ENCODE measurements at places on chromosomes 12 and 14. TPM values are rescaled to one million over a fixed set of nuclear protein-coding genes. Genes with fewer than 3 reads are reported as not detected.

Gene FAM161B
- polyA plus RNA-seq: 15.8 TPM

DNA sequence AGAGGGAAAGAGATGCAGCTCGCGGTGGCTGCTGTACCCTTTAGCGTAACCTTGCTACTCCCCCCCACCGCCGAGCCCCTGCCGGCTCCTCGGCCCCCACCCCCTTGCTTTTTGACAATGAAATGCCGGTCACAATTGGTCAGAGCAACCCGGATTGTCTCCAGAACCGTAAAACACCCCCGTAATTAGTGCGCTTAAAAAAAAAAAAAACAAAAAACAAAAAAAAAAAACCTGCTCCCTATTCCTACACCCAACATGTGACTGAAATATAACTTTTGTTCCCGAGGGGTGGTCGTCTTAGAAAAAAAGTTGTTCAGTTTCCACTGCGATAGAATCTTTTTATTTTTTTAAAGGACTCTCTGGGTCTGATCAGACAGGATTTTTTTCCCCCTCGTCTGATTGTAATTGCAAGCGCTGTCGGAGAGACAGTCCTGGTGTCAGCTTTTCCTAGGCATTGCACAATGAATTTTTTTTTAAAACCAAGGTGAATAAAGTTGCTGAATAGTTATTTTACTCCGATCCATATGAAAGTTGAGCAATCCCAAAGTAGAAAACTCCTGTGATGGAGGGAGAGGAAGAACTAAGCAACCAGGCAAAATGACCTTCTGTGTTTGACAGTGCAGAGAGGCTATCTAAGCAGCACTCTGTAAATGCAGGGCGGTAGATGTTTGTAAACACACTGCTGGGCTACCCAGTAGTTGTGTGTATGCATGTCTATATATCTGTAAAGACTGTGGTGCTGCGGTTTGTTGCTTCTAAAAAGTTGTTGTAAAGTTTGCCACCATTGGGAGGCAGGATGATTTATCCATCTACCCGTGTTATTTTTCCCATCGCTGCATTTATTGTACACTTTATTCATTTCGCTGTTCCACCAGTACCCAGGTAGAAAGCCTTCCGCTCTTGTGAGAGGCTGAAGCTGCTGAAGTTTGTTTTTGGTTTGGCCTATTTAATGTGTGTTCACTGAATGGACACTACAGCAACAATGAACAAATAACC, 1.1 kb downstream of the ETV6 start:
- DNase-seq: no peak

- DNase-seq: no peak
These were observed 59.8 kb upstream of the KRR1 start for GRCh38 chr12:75571204-75571603.

Gene ESPL1
- polyA plus RNA-seq: 11.6 TPM

All from renal pelvis (tissue), 12 donors.